Right ventricle myocardium inferior (tissue), 1 donor: ENCODE measurements at places on chromosomes 2 and 18. TPM values are rescaled to one million over a fixed set of nuclear protein-coding genes. Genes with fewer than 3 reads are reported as not detected.
A peak's percentile ranks its signal among the peaks of the same experiment; 100 is the strongest.

DNA sequence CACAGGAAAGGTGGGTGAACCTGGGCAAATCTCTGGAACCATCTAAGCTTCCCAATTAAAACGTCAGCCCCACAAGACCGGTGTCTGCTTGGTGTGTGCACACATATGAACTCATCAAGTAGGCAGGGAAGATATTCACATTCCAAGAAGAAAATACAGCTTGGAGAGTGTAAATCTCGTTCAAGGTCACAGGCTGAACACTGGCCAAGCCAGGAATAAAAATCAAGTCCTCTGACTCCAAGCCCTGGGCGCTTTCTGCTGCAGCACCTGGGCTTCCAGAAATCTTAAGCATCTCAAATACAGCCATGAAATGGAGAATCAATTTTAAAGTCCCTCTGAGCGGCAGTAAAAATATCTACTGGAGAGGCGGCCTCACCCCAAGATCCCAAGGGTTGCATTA, 150.9 kb downstream of the TWIST2 start:
- no peak for DNase-seq

DNA sequence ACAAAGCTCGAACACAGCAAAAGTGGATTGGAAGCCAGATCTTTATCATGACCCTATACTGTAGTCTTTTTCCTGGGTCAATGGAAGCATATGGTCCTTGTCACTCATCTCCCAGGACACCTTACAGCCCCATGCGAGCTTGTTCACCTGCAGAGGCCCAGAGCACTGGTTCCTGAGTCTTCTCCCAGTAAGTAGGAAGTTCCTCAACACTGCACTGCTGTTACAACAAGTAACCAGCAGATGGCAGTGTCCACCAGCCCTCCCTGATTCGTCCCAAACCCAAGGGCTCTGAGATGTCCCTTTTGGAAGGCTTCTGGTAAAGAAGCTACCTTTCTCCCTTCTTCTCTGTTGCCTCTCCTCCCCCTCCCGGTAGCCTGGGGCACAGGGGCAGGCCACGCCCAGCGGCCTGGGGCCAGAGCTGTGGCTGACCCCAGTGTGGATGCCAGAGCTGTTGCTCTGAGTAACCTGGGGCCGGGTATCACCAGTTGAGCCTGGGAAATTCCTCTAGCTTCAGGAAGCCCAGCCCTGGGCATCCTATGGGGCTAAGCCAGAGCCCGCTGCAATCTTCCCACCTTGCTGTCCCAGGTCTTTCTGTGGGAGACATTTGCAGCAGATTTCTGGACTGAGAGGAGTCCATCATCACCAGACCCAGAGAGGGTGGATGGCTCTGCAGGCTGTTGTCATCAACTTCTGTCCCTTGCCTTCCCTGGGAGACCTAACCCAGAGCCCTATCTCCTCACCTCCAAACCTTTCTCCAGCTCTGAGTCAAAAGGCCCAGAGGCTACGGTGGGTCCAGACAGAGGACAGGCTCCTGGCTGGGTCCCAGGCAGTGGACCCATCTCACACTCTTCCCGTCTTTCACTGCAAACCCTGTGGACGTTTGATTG, 5.3 kb upstream of the GDF7 start:
- peak; percentile 60 for DNase-seq

GRCh38 chr2:82391386-82391785, 2067.7 kb downstream of the SUCLG1 start:
- no peak for DNase-seq

DNA sequence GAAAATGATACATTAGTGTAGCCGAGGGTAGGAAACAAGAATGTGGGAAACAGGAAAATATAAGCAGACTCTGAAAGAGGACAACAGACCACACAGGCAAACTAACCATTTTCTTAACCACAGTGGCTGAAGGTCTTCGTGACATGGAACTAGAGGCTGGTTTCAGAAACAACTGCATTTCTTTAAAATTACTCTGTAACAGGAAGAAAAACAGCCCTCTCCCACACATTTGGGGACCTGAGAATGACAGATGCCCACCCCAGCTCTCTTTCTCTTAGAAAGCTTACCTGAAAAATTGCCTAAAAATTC, 13.8 kb upstream of the SLC25A52 start:
- no peak for DNase-seq

DNA sequence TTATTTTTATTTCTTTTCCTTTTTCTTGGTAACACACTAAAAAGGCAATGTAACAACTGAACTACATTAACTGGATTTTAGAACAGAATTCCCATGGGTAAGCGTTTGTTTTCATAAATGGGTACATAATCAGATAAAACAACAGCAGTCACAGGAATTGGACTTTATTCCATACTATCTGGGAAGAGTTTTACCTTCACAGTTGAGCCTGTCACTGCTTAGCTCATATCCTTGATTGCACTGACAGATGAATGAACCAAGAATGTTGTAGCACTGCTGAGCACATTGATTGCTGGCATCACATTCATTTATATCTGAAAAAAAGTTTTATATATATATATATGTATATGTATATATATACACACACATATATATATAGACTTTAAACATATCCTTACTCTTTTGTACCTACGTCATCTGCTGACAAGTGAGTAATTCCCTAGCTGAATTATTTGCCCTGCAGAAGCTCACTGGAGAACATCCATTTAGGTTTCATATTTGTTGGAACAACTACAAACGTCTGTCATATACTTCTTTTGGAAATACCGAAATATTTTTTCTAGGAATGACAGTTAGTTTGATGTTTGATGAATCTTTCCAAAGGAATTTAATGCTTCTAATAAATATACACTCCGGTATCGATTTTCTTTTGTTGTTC, 47.0 kb downstream of the EFEMP1 start:
- DNase-seq = no peak

- DNase-seq = no peak
Measured at GRCh38 chr2:149739883-149740265, 152.3 kb upstream of the MMADHC start.

- DNase-seq = no peak
Measured at GRCh38 chr18:36706134-36706881, 122.5 kb downstream of the TPGS2 start.

DNA sequence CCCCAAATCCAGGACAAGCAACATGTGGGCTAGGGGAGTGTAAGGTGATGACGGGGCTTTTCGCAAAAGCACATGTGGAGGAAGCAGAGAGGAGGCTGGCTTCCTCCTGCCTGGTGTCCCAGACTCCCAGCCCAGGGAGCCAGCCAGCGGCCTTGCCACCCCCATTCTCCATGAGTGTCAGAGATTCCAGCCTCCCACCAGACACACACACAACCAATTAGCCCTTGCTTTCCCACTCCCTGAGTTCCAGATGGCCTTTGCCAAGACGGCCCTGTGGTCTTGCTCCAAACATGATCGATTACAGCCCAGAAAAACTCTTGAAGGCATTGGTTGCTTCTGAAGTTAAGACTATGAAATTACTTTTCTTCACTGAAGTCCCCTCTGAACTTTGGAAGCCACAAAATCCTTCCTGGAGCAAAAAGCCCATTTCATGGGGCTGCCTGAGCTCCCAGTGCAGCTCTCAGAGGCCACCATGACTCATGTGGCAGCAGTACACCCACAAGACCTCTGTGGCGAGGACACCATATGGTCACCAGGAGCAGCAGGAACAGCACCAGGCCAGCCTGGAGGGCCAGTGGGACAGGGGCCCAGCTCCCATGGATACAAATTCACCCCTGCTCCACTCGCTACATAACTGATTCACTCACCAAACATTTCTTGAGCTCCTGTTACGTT, 69.1 kb upstream of the PID1 start:
- no peak for DNase-seq

DNA sequence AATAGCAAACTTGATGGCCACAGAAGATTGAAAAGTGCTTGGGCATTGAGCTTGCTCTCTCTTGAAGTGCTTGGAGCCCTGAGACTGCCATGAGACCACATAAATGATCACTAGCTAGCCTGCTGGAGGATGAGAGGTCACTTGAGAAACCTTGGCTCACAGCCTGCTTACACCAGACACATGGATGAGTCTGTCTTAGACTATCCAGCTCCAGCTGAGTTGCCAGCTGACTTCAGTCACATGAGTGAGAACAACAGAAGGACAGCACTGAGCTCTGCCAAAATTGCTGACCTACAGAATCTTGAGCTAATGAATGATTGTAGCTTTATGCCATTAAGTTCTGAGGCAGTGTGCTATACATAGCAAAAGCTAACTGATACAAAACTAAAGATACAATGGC, 18.1 kb downstream of the NABP1 start:
- DNase-seq = peak; percentile 50

- DNase-seq = no peak
Measured at GRCh38 chr2:148971547-148971946, 67.0 kb upstream of the LYPD6B start.

- DNase-seq = no peak
Measured at GRCh38 chr2:225995796-225996461, 596.4 kb downstream of the NYAP2 start.

DNA sequence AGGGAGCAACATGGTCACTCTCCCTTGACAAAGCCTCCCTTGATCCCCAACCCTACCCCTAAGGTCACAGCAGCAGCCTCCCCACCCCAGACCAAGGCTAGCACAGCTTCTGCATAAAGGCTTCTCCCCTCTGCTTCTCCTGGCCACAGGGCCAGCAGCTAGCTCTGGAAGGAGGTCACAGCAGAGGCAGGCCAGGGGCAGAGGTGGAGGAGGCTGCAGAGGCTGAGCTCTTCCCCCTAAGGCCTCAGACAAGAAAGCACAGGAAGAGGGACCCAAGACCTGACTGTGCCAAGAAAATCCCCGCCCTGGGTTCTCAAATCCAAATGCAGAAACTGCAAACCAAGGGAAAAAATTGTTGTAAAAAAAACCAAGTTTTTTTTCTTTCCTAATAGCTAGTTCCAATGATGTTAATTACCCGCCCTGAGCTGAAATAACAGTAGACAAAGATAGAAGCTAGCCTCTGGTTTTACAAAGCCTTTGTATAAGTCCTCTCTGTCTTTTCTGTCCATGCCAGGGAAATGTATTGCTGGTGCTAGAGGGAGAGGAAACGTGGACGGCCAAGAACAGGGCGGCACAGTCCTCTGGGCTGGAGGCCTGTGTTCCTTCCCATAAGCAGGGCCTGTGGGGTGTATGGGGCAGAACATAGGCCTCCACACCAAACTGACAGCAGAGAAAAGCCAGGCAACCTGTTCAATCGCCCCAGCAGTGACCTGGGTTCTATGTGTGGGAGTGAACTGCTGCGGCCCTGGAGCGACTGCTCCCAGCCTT, 79.5 kb downstream of the POLR1A start:
- DNase-seq = no peak

GRCh38 chr2:145538661-145539350, 1018.9 kb upstream of the ZEB2 start:
- no peak for DNase-seq

- DNase-seq = no peak
Measured at GRCh38 chr2:124213977-124214587, 189.0 kb downstream of the CNTNAP5 start.

DNA sequence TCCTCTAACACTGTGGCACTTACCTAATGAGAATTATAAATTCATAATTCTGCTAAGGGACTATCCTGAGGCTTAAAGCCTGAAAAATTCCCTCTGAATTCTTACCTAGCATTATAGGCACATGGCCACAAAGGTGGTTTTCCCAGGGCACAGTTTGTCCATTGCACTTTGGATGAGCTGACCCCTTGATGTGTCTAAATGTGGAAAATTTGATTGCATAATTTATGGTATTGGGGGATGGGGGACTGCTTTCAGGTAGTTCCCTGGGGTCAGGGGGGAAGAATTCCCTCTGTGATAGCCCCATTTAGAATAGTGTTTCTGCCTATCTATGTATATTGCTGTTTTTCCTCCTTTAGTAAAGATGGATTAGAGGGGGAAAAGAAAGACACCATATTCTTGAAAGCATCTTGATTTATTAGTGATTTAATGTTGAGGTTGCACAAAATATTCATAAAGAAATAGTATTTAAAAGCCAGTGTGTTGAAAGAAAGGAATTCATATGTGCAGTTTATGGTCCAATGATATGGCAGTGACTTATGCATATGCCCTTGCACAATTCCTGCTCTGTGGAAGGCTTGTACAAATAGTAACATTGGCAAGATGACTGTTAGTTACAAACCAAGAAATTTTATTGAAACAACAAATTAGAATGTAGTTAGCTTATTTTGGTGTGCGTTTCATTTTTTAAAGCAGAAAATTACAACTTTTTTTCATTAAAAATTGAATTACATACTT, 8.7 kb upstream of the HTR2B start:
- no peak for DNase-seq

DNA sequence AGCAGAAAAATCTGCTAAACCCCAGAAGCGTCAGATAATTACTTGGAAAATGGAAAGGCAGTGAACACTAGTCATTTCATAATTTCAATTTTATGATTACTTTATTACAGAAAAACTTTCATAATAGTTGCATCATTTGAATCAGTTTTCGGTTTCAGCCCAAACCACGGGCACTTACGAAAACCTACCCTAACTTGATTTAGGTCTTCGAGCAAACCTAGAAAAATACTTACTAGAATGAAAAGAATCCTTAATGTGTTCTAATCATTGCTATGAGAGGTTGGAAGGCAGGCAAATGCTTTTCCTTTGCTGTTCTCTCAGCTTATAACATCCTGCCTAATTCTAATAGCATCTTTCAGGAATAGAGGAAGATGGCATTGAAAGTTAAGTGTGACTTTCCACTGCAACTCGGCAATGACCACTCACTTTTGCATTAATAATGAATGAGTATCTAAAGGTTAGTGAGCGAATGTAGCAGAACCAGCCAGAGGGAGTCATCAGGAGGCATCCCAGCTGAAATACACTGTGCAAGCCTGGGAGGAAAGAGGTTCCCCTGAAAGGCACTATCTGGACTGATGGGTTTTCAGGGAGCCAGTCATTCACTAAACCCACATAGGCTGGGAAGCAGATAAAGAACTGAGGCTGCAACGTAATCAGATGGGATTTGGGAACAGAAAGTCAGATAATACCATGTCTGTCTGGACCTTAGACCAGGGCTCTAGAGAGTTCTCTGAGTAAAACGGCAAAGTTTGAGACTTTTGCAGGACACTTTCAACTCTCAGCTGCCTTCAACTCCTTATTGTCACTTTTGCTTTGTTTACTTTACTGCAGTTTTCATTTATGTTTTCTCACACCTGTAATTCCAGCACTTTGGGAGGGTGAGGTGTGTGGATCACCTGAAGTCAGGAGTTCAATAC, 520.8 kb downstream of the RNF144A start:
- DNase-seq = no peak

- no peak for DNase-seq
Measured at GRCh38 chr2:23412556-23413155, 27.7 kb downstream of the KLHL29 start.

DNA sequence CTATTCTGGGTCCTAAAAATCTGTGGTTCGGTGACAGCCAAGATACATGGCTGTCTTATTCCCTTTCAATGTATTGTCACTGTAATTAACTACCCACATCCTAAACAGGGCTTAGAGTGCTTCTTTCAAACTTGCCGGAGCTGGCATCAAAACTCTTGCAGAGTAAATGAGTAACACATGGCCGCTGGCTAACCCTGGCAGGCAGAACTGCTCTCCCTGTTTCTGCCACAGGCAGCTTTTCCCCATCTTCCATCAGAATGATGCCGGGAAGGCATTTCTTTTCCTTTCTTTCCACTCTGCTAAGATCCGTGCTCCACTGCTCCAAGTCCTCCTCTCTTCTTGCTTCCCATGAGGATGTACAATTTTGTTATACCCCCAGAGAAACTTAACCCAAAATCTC, 54.8 kb upstream of the PTPRM start:
- no peak for DNase-seq

GRCh38 chr18:25174324-25174723, 177.6 kb downstream of the ZNF521 start:
- no peak for DNase-seq

The SLC16A14 gene
- 5.4 TPM for total RNA-seq

The RAMP1 gene
- 139 TPM for total RNA-seq

The MOGAT1 gene
- 0.38 TPM for total RNA-seq

The UBR3 gene
- 109 TPM for total RNA-seq

The CD8B gene
- total RNA-seq = 0.30 TPM
